ENCODE measurements at places on chromosomes 5 and 9. TPM values are rescaled to one million over a fixed set of nuclear protein-coding genes. Genes with fewer than 3 reads are reported as not detected.
A peak's percentile ranks its signal among the peaks of the same experiment; 100 is the strongest.

DNA sequence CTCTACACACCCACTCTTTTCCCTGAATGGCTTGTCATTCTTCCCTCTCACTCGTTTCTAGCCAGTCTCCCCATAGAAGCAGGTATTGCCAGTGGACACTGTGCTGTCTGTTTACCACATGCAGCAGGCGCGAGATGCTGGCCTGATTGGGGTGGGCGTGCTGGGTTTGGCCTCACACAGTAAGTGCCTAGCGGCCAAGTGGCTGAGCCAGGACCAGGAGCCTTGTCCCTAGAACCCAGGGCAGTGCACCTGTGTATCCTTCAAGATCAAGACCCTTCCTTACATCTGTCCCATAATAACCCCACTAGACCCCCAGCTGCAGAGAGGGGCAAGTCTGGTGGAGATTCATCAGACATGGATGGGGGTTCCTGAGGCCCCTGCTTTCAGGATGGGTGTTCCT lies 112.8 kb upstream of the IRX4 start:
- H3K4me1 ChIP-seq: peaks cover 8% of the 10 kb centered on the region
- no peaks in the 10 kb centered on the region for H3K36me3 ChIP-seq
- H3K27me3 ChIP-seq: peaks cover 30% of the 10 kb centered on the region
- H3K4me3 ChIP-seq: no peak overlapping the region
- DNase-seq: no peak

- H3K4me1 ChIP-seq: peaks cover 14% of the 10 kb centered on the region
- no peak overlapping the region for H3K4me3 ChIP-seq
- DNase-seq: no peak
- H3K36me3 ChIP-seq: no peaks in the 10 kb centered on the region
- no peak overlapping the region for H3K27ac ChIP-seq
Observed at GRCh38 chr5:124751031-124751430, 4.6 kb upstream of the ZNF608 start.

GRCh38 chr5:174608631-174609097 lies 115.7 kb upstream of the MSX2 start:
- peak; percentile 55 for DNase-seq
- no peaks in the 10 kb centered on the region for H3K27me3 ChIP-seq
- no peak overlapping the region for H3K27ac ChIP-seq
- no peak overlapping the region for H3K4me3 ChIP-seq
- peaks cover 17% of the 10 kb centered on the region for H3K4me1 ChIP-seq

DNA sequence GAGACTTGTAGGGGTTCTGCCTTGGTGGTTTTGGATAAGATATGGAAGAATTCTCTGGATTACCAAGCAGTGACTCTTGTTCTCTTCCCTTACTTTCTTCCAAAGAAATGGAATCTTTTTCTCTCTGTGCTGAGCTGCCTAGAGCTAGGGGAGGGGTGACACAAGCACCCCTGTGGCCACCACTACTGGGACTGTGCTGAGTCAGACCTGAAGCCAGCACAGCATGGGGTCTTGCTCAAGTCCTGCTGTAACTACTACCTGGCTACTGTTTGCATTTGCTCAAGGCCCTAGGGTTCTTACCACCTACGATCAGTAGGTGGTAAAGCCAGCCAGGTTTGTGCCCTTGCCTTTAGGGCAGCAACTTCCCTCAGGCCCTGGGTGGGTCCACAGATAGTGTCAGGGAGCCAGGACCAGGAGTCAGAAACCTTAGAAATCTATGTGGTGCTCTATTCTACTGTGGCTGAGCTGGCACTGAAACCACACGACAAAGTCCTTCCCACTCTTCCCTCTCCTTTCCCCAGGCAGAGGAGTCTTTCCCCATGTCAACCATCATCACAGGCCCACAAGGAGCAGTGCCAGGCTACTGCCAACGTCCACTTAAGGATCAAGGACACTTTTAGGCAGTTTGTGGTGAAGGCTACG lies 53.8 kb downstream of the SREK1 start:
- no peaks in the 10 kb centered on the region for H3K4me1 ChIP-seq
- no peaks in the 10 kb centered on the region for H3K36me3 ChIP-seq
- H3K4me3 ChIP-seq: no peak overlapping the region
- peak; percentile 66 for DNase-seq
- H3K27ac ChIP-seq: peak overlapping the region; percentile 49

DNA sequence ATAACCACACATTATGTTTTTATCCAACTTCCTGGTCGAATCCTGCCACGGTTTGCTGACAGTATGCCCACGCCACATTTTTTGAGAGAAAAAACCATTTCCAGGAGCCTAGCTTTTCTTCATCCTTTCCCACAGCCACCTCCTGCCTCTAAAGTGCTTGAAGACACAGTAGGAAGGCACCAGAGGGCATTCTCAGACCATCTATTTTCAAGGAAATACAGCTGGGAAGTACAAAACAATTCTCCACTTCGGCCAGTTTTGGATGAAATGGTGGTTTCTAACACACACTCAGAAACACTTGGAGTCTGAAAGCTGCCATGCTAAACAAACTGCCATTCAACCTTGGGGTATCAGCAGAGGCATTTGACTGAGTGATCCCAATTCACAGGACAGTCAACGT lies 86.3 kb upstream of the RPS23 start:
- no peak overlapping the region for H3K27ac ChIP-seq
- peak; percentile 73 for DNase-seq
- peaks cover 31% of the 10 kb centered on the region for H3K4me1 ChIP-seq
- no peaks in the 10 kb centered on the region for H3K27me3 ChIP-seq
- no peaks in the 10 kb centered on the region for H3K36me3 ChIP-seq
- H3K4me3 ChIP-seq: no peak overlapping the region

GRCh38 chr9:128554155-128554862 lies 1.9 kb downstream of the SPTAN1 start:
- H3K4me1 ChIP-seq: peaks cover 31% of the 10 kb centered on the region
- H3K4me3 ChIP-seq: no peak overlapping the region

DNA sequence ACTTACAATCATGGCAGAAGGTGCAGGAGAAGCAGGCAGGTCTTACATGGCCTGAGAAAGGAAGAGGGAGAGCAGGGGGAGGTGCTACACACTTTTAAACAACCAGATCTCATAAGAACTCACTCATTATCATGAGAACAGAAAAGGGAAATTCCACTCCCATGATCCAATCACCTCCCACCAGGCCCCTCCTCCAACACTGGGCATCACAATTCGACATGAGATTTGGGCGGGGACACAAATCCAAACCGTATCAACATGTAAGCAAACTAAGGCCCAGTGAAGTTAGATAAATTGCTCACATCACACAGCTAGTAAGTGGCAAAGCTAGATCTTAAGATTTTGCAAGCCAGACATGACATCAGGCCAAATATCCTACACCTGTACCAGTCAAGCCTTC lies 48.3 kb upstream of the RIC1 start:
- H3K4me3 ChIP-seq: no peak overlapping the region
- no peak for DNase-seq
- no peaks in the 10 kb centered on the region for H3K27me3 ChIP-seq
- no peaks in the 10 kb centered on the region for H3K4me1 ChIP-seq
- no peaks in the 10 kb centered on the region for H3K36me3 ChIP-seq

- H3K4me3 ChIP-seq: no peak overlapping the region
- no peaks in the 10 kb centered on the region for H3K27me3 ChIP-seq
- no peaks in the 10 kb centered on the region for H3K4me1 ChIP-seq
- no peak for DNase-seq
- H3K36me3 ChIP-seq: no peaks in the 10 kb centered on the region
Observed at GRCh38 chr5:153983885-153984284, 54.8 kb downstream of the FAM114A2 start.

DNA sequence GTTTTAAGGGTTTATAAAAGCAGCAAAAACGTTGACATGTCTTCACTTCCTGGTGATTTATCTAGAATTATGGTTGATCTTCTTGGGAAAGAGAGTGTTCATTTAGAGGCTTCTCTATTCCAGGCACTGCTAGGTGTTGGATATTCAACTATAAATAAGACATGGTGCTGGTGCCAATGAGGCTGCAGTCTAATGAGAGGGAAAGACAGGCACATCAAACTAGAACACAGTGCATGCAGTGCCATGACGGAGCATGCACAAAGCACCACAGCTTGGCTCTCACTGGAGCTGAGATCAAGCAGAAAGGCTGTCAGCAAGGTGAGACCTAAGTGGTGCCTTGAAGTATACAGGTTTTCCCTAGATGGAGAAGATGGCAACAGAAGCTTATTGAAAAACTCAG lies 126.5 kb downstream of the RMI1 start:
- peaks cover 25% of the 10 kb centered on the region for H3K4me1 ChIP-seq
- no peaks in the 10 kb centered on the region for H3K27me3 ChIP-seq
- no peak for DNase-seq
- no peak overlapping the region for H3K4me3 ChIP-seq
- peaks cover 6% of the 10 kb centered on the region for H3K36me3 ChIP-seq

- H3K27ac ChIP-seq: no peak overlapping the region
Observed at GRCh38 chr5:134997015-134997414, 29.3 kb downstream of the CATSPER3 start.

DNA sequence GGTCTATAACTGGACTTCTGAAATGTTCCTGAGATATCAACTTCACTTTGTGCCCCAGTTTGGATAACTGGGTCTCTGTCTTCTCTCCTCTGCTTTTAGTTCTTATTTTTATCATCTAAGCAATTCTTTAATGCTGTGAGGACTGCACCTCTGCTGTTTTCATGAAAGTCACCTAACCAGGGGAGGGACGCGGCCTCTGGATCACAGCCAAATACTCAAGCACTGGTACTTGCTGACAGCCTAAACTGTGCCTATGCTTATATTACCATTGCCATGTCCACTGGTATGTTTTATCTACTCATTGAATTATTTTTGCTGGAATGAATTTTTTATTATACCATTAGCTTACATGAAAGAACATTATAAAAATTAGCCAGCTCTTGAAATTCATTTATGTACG lies 674.0 kb downstream of the DMRTA1 start:
- no peak overlapping the region for H3K27ac ChIP-seq
- H3K4me1 ChIP-seq: no peaks in the 10 kb centered on the region
- DNase-seq: no peak
- H3K4me3 ChIP-seq: no peak overlapping the region
- peaks cover 6% of the 10 kb centered on the region for H3K36me3 ChIP-seq

GRCh38 chr5:36688722-36689121 lies 82.3 kb downstream of the SLC1A3 start:
- H3K4me1 ChIP-seq: peaks cover 14% of the 10 kb centered on the region
- no peak overlapping the region for H3K4me3 ChIP-seq
- H3K27me3 ChIP-seq: no peaks in the 10 kb centered on the region
- H3K27ac ChIP-seq: no peak overlapping the region
- peak; percentile 31 for DNase-seq

- no peak overlapping the region for H3K27ac ChIP-seq
- no peak for DNase-seq
- H3K4me1 ChIP-seq: peaks cover 23% of the 10 kb centered on the region
Observed at GRCh38 chr5:78600687-78601414, 47.7 kb downstream of the LHFPL2 start.

GRCh38 chr9:16445141-16445920 lies 425.1 kb downstream of the BNC2 start:
- DNase-seq: peak; percentile 65
- H3K4me3 ChIP-seq: no peak overlapping the region
- H3K27me3 ChIP-seq: no peaks in the 10 kb centered on the region
- peaks cover 21% of the 10 kb centered on the region for H3K4me1 ChIP-seq

- no peak overlapping the region for H3K4me3 ChIP-seq
- H3K4me1 ChIP-seq: peaks cover 59% of the 10 kb centered on the region
- no peaks in the 10 kb centered on the region for H3K27me3 ChIP-seq
- DNase-seq: peak; percentile 35
- no peak overlapping the region for H3K27ac ChIP-seq
- H3K36me3 ChIP-seq: peaks cover 27% of the 10 kb centered on the region
Observed at GRCh38 chr5:38827525-38827924, 18.3 kb upstream of the OSMR start.

GRCh38 chr5:175887463-175887862 lies 16.1 kb downstream of the CPLX2 start:
- no peak overlapping the region for H3K27ac ChIP-seq
- no peak for DNase-seq
- peaks cover 12% of the 10 kb centered on the region for H3K27me3 ChIP-seq

DNA sequence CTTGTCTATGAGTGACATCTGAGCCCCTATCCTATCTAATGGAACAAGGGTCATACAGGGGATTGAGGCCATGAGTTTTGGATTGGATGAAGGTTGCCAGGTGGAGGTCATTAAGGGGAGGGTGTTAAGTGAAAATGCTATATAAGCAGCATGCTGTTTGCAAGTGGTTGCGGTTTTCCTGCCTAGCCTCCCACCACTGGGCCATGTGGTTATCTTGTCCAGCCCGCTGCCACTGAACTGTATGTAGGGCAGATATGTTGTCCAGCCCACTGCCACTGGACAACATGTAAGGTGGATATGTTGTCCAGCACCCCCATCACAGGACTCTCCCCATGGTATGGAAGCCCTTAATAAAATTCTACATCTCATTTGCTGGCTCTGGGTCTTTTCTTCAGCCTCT lies 200.0 kb downstream of the FGF10 start:
- no peak overlapping the region for H3K4me3 ChIP-seq
- no peaks in the 10 kb centered on the region for H3K27me3 ChIP-seq
- H3K4me1 ChIP-seq: no peaks in the 10 kb centered on the region
- H3K27ac ChIP-seq: no peak overlapping the region

- no peak for DNase-seq
- H3K36me3 ChIP-seq: peaks cover 55% of the 10 kb centered on the region
- H3K4me1 ChIP-seq: peaks cover 21% of the 10 kb centered on the region
- H3K27me3 ChIP-seq: no peaks in the 10 kb centered on the region
Observed at GRCh38 chr9:36389590-36389989, 10.5 kb downstream of the RNF38 start.

DNA sequence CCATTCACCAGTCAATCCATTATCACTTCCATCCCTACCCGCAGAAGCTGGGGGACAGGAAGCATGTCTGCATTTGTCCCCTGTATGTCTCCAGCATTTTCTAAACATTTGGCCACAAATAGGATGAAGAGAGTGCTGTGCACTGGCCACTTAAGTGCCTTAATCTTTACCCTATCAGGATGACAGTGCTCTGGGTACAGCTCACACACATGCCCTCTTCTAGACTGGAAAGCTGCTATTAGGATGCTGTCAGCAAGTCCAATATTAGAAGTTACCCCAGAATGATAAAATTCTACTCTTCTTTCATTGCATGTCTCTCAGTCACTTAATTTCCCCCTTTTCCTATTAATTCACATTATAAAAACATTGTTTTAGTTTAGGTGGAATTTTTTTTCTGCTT lies 168.4 kb downstream of the RASEF start:
- no peaks in the 10 kb centered on the region for H3K4me1 ChIP-seq
- no peak overlapping the region for H3K27ac ChIP-seq
- no peak overlapping the region for H3K4me3 ChIP-seq
- H3K36me3 ChIP-seq: no peaks in the 10 kb centered on the region
- DNase-seq: no peak

GRCh38 chr5:165630261-165630778 lies 2124.9 kb downstream of the MAT2B start:
- peaks cover 11% of the 10 kb centered on the region for H3K4me1 ChIP-seq
- no peaks in the 10 kb centered on the region for H3K27me3 ChIP-seq
- H3K27ac ChIP-seq: no peak overlapping the region
- H3K4me3 ChIP-seq: no peak overlapping the region
- no peaks in the 10 kb centered on the region for H3K36me3 ChIP-seq

The LECT2 gene
- total RNA-seq: not detected

The SLC46A2 gene
- not detected for total RNA-seq

The SLC6A7 gene
- total RNA-seq: not detected

The AGXT2 gene
- total RNA-seq: not detected

The OGN gene
- not detected for total RNA-seq

The KIAA0825 gene
- 2.5 TPM for total RNA-seq
